ENCODE measurements at places on chromosomes 3 and 15. TPM values are rescaled to one million over a fixed set of nuclear protein-coding genes. Genes with fewer than 3 reads are reported as not detected.

MEGF11 gene
- total RNA-seq = not detected

CHRFAM7A gene
- not detected for total RNA-seq

PRR23B gene
- total RNA-seq = not detected

GRCh38 chr3:148955544-148956346 lies 35.6 kb upstream of the GYG1 start:
- peak; percentile 48 for DNase-seq

DNA sequence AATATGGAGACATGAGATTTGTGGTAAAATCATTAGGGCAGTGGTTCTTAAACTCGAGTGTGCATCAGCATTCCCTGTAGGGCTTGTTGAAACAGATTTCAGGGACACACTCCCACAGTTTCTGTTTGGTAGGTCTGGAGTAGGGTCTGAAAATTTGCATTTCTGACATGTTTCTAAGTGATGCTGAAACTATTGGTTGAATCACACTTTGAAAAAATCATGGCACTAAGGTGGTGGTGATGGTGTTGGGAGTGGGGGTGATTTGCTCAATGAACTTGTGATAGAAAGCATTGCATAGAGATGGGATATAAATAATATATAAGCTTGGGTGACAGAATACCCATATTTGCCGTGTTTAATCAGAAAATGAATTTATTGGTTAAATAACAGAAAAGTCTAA lies 11.3 kb downstream of the MITF start:
- peak; percentile 18 for DNase-seq

DNA sequence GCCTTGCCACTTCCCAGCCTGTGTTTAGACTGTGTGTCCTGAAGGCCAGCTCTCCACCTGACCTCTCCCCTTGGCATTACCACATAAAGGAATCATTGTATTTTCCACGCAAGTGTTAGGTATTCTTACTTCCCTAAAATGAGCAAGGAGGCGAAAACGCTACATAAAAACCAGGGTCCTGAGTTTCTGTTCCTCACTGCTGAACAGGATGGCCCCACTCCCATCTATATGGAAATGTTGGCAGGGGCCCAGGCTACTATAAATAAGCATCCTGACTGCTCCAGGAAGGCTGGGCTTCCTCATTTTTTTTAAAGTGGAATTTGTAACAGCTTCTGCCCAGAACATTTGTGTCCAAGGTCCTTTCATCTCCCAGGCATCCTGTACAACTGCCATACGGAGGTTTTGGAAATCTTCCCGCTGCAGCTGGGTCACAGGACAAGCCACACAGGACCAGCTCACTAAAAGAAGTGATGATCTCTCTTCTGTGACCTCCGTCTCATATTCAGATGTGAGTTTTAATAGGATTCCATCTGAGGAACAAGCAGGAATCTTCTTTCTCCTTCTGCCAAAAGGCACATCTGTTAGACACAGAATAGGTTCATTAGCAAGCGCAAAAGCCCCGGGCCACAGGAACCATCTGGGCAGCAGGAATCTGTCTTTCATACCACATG lies 56.4 kb upstream of the LIMD1 start:
- no peak for DNase-seq

DNA sequence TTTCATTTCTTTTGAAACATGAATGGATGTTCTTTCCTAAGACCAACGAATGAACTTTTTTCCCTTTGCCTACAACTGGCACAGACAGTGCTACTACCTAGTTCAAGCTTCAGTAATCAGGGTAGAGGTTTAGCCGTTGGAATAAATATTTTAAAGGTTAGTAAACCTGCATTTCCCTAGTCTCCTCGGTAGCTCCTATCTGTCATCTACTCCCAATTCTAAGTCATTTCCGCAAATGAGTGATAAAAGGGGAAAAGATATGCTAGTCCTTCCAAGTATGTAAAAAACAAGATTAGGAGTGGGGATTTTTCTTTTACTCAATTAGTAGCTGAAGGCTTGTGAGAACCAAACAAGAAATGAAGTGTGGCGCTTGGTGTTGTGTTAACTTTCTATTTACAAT lies 15.2 kb downstream of the SLTM start:
- DNase-seq = no peak

DNA sequence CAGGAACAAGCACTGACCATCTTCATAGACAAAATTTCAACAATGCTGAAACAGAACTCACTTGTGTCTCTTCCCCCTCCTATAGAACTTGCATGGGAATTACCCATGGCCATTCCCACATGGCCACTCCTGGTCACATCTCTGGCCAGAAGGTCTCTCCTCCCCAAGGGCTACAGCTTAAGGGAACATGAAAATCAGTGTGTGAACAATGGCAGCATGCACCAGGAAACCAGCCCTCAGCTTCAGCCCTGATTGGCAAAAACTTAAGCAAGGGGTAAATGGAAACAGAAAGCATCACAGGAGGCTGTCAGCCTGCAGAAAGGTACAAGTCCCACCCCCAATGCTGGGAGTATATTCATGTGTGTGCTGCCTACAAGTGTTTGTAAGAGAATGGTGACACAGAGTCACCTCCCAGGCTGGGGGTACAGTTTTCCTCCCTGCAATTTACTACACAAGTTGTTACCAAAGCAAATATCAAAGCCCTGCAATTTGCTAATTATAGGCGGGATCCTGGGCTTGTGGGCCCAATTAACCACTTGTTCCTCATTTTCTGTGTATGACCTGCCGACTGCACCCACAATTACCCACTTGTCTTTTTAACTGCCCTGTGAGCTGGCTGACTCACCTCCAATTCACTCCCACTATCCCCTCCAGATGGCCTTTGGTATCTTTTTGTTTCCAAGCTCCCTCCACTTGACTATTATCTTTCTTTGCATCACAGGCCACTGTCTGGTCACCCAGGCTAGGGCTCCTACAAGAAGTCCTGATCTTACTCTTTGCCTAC lies 84.4 kb upstream of the HES1 start:
- DNase-seq = no peak

GRCh38 chr15:41903782-41904181 lies 9.9 kb upstream of the SPTBN5 start:
- no peak for DNase-seq

- DNase-seq = no peak
Observed at GRCh38 chr3:197029511-197030167, at the start of gene MELTF. TSS of gene MELTF (minus strand) at chr3:197029817. CDS start at chr3:197029702, 115 bp downstream.

DNA sequence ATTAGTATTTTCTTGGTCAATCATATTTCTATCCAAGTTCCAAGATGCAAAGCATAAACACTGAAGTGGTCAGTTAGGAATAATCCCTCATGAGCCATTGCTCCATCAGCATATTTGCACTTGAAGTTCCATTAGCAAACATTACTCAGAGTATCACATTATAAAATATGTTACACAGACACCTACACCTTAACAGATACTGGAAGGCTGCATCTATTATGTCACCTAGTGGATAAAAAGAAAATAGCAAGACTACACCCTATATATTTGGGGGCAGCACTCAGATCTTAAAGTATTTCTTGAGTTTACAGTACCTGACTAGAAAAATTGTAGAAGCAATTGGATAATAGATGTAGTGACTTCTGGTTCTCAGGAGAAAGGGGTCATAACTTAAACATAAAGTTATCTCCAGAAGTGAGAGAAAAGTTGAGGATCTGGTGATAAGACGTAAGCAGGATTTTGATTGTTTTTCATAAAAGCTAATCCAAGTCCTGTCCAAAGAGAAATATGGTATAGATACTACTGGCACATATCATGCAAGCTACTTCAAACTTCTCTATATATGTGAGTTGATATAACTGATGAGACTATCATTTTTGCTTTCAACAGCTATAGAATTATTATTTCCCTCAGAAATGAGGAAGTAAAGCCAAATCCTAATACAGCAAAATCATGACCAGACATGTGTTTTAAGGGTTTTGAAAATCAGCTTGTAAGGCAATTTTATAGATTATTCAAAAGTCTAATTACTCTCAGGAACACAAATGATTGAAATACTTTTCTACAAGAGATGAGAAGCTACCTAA lies 422.2 kb downstream of the GBE1 start:
- peak; percentile 30 for DNase-seq

DNA sequence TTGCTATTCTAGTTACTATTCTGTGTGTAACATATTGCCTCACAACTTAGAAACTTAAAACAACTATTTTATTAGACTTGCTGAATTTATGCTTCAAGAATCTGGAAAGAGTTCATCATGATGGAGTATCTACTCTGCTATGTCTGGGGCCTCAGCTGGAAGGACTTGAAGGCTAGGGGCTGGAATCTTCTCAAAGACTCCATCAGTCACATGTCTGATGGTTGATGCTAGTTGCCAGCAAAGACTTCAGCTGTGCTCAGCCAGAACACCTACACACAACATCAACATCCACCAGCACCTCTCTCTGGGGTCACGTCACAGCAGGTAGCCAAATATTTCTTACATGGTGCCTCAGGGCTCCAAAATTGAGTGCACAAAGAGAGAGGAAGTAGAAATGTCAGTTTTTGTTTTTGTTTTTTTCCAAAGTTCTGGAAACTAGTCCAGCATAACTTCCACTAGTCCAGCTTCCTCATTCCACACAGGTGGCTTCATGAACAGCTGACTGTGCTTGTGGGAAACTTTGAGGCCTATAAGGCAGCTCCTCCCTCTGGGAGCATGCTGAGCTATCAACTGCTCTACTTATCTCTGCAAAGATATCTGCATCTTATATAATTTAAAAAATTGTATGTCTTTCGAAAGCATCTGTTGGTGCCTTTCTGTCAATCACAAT lies 325.4 kb upstream of the AGTR1 start:
- peak; percentile 12 for DNase-seq
